Fibroblast of skin of back (primary cell): ENCODE measurements at places on chromosomes 12 and 14.

DNA sequence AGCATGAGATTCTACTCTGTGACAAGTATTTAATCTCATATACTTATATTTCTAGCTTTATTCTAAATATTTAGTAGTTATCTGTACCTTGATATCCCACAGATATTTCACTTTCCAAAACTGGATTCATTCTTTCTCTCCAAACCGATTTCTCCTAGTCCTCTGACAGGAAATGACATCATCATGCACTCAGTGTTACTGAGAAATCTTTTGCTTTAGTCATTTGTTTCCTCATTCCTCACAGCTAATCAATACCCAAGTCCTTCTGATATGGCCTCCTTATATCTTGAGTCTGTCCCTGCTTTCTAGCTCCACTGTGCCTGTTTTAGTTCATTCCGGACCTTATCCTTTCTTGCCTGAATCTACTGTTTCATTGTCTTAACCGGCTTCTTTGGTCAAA is 39.4 kb upstream of the E2F7 start:
- peak; percentile 70 for DNase-seq

- DNase-seq, result no peak
These were observed 121.7 kb downstream of the ZNF664 start for GRCh38 chr12:124094733-124095132.

GRCh38 chr12:110123919-110124268 is 263 bp upstream of the IFT81 start:
- DNase-seq, result no peak

DNA sequence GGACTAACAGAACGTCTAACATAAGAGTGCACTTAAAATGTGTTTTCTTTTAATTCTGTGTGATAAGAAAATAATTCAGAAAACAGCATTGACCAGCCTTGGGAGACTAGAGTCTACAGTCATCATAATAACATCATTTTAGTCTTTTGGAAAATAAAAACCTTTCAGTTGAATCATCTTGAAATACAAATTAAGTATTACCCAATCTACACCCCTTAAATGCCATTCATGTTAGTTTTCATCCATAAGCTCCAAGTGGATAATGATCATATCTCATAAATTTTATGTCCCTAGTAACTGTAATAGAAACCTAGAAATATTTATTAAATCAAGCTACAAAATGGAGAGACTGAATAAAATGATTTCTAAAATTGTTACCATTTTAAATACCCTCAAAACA is 32.4 kb downstream of the EPS8 start:
- DNase-seq, result peak; percentile 78

GRCh38 chr14:89378119-89378518 is 38.9 kb downstream of the FOXN3 start:
- DNase-seq, result peak; percentile 73

DNA sequence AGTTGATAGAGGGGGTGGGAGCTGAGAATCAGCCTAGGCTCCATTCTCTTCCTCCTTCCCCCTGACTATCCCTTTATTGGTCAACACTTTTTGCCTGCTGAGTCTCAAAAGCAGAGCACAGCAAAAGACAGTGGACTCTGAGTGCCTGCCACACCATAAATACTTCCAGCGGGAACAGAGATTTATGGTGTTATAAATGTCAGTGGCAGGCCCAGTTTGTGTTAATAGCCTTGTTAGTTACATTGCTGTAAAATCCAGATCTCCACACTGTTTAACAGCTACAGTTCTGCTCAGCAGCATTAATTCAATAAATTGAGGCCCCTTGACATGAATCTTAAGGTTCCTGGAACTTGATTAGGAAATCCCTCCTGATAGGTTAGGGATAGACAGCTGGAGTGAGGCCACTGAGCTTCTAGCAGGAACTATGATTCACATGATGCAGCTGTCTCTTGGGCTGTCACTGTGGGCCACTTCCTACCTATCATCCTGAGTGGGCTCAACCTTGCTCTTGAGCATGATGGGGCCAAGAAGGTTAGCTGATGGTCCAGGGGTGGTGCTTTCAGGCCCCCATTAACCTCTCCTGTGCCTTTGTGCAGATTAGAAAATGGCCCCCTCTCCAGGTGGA is 295.2 kb upstream of the SRRM4 start:
- DNase-seq, result no peak

- peak; percentile 99 for DNase-seq
These were observed 318.4 kb downstream of the RAD51B start for GRCh38 chr14:68137704-68138619.

GRCh38 chr12:40989785-40990184 is 198.3 kb upstream of the PDZRN4 start:
- DNase-seq, result no peak

- DNase-seq, result no peak
These were observed 16.5 kb downstream of the NPC2 start for GRCh38 chr14:74476607-74477006.

DNA sequence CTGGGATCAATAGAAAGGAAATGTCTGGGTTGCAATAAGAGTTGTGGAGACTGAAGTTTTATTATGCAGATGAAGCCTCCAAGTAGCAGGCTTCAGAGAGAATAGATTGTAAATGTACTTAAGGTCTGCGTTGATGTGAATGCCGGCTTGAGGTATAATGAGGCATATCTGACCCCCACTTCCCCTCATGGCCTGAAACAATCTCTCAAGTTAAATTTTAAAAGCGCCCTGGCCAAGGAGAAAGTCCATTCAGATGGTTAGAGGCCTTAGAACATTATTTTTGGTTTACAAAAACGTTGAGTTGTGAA is 28.3 kb upstream of the HIGD1C start:
- no peak for DNase-seq

- no peak for DNase-seq
These were observed 73.9 kb downstream of the EID3 start for GRCh38 chr12:104377514-104377812.

- DNase-seq, result no peak
These were observed 31.2 kb downstream of the PRB3 start for GRCh38 chr12:11238275-11238674.

DNA sequence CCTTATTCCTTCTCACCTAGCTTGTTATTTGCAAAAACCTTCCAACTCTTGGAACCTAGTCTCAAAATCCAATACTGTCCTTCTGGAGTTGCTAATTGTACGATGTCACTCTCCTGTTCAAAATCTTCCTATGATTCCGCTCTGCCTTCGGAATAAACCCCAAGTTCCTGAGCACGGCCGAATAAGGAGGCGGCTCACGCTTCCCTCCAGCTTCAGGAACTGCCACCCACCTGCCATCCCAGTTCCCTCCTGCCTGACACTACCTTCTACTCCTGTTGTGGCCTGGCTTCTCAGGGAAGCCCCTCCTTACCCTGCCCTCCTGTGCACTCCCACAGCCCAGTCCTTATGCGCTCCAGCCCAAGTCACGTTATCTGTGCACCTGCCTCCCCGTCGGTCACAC is 73.2 kb downstream of the SETD3 start:
- DNase-seq, result no peak

GRCh38 chr12:638953-639557 is 24.2 kb downstream of the NINJ2 start:
- no peak for DNase-seq

DNA sequence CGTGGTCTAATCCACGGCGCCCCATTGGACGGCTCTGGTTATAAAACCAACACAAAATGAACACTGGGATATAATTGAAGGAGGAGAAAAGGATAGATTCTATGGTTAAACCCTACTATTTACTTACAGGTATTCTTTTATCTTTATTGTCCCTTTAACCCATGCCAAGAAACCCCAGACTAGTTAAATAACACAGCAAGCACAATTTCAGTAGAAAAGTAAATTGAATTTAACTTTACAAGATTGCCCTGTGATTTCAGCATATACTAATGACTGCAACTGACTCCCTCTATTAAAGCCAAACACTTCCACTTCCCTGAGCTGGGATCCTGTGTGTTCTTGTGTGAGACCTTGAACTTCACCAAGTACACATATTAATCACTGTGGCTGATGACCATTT is 45.3 kb downstream of the BCL11B start:
- no peak for DNase-seq

DNA sequence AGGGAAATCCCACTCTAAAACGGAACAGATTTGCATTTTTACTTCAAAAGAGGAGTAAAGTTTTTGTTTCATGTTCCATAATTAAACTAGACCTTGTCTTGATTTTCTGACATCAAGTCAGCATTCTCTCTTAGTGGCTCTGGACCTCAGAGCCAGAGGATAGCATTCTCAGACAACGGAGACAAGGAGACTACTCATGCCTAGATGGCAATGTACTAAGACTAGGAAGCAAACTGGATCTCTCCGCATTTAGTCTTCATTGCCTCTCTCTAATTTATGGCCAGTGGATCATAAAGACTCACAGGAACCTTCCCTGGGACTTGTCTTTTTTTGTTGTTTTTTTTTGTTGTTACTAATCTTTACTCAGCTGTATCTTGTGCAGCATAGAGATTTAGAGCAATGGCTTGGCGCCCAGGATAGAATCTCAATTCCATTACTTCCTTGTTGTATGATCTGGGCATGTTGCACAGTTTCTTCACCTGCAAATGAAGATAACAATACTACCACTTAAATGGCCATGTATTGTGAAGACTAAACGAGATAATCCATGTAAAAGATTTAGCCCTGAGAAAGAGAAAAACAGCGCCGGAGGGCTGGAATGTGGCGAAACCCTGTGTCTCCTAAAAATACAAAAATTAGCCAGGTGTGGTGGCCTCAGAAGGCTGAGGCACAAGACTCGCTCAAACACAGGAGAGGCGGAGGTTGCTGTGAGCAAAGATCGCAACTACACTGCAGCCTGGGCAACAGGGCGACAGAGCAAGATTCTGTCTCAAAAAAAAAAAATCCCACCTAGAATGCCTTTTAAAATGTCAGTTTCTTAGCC is 4.0 kb upstream of the GEMIN2 start:
- DNase-seq, result no peak
